Hepatic stellate cell (primary cell): ENCODE measurements at places on chromosomes 4 and X.

GRCh38 chr4:83234902-83235644 lies 49.5 kb downstream of the COQ2 start:
- DNase-seq = no peak

DNA sequence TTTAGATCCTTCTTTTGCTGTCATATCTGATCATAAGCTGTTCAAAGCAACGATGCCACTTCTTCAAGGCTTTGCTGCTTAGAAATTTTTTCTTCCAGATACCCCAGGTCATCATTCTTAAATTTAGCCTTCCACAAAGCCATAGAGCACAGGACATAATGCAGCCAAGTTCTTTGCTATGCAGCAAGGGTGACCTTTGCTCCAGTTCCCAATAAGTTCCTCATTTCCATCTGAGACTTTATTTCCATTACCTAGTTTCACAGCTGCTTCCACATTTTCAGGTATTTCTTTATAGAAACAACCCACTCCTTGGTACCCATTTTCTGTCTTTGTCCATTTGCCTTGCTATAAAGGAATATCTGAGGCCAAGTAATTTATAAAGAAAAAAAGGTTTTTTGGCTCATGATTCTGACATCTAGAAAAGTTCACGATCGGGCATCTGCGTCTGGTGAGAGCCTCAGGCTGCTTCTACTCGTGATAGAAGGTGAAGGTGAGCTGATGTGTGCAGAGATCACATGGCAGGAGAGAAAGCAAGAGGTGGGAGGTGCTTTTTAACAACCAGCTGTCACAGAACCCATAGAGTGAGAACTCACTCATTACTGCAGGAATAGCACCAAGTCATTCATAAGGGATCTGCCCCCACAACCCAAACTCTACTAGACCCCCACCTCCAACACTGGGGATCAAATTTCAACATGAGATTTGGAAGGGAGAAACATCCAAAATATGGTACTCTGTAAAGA lies 11.8 kb upstream of the TASL start:
- no peak for DNase-seq

DNA sequence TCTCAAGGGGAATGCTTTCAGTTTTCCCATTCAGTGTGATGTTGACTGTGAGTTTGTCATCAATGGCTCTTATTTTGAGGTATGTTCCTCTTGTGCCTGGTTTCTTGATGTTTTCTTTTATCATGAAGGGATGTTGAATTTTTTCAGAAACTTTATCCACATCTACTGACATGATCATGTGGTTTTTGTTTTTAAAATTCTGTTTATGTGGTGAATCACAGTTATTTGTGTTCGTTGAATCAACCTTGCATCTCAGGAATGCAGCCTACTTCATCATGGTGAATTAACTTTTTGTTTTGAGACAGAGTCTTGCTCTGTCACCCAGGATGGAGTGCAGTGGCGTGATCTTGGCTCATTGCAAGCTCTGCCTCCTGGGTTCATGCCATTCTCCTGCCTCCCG lies 263.1 kb upstream of the KLF3 start:
- no peak for DNase-seq

GRCh38 chr4:154076921-154077320 lies 288.0 kb upstream of the SFRP2 start:
- DNase-seq = no peak

DNA sequence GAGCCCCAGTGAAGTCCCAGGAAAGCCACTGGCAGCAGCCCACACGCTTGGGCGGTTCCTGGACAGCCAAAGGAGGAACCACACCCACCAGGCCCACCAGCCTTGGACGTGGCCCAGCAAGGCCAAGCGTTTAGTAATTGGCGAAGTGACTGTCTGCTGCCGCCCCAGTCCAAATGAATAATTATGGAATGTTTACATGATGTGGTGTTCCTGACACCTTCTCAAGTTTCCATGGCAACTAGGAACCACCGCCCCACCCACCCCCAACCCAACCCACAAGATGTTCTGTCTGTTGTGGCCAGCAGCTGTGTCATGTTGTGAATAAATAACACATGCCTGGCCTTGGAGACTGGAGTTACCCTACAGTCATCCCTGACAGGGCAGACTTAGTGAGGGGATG lies 22.3 kb downstream of the APLN start:
- no peak for DNase-seq

DNA sequence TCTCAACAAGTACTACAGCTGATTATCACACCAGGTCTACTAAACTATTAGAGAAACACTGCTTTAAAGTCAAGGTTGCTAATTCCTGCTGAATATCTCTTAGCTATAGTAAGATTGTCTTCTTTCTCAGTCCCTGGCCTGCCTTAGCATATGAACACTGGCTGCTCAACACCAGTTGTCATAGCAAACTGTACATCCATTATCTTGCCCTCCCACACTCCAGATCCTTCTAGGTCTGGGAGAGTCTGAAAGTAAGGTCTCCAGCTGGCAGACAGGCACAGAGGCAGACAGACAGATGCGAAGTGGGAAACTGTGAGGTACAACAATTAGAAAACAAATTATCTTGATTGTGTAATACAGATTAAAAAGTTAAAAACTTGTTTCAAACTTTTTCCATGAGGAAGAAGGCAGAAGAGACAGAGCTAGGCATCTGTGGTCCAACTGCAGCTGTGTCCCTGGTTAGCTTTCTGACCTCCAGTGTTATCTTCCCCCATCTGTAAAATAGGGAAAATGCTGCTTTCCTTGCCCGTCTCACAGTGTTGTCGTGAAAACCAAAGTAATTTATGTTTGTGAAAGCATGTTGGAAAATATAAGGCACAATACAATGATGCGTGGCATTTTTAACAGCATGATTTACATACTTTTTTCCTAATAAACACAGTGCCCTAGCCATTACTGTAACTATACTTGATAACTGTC lies 133.8 kb downstream of the KLHL13 start:
- no peak for DNase-seq

- no peak for DNase-seq
Observed at GRCh38 chr4:112589206-112589605, 47.5 kb downstream of the ZGRF1 start.

- no peak for DNase-seq
Observed at GRCh38 chr4:11625211-11625610, 196.5 kb upstream of the HS3ST1 start.

DNA sequence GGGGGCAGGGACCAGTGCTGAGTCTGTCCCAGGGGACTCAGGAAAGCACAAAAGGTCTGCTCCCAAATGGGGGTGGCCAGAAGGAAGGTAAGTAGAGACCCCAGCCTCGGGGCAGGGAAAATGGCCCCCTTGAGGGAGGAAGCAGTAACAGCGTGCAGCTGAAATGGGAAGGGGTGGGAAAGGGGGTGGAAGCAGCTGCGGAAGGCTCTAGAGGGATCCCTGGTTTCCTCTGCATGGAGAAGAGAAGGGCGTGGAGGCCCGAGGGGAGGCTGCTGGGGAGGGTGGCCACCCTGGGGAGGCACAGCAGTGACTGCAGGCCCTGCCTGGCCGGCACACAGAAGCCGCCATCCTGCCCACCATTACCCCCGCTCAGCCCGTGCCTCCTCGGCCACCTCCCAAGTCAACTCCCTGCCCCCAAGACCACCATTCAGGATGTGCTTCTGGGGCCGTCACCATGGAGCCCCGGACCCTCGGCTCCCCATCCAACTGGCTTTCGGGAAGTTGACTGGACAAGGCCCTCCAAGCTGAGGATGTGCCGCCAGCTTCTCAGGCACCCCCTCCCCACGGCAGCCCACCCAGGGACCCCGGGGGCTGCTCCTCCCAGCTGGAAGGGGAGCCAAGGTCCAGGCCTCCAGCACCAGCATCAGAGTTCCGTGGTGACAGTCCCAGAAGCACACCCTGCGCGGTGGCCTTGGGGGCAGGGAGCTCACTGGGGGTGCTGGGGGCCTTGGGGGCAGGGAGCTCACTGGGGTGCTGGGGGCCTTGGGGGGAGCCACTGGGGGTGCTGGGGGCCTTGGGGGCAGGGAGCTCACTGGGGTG lies 23.6 kb downstream of the CFAP99 start:
- no peak for DNase-seq
